ENCODE measurements at places on chromosomes 6 and 20.
A peak's percentile ranks its signal among the peaks of the same experiment; 100 is the strongest.

DNA sequence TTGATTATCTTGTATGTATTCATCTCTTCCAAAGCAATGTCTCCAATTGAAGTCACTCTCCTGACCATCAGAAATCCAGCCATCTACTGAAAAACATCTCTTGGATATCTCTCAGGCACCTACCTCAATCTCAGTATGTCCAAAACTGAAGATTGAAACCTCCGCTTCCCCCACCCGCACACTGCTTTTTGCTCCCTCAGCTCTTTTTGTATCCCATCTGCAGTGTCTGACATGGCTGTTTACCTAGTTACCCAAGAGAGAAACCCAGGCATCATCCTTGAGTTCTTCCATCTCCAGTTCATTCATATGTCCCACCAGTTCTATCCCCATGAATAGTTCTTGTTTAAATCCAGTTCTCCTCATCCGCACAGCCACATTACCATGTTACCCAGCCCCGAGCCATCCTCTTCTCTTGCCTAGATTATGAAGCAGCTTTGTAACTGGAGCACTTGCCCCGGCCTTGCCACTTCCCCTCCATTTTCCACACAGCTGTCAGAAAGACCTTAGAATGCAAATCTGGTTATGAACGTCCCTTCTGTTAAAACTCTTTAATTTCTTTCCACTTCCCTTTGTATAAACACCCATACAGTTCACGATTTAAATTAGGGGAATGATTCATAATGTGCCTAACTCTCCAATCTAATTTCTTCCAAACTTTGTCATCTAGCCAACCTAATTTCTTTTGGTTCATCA is 40.5 kb upstream of the GCLC start:
- ATAC-seq: no peak

GRCh38 chr6:142316791-142317368 is 15.1 kb downstream of the ADGRG6 start:
- no peak for ATAC-seq

DNA sequence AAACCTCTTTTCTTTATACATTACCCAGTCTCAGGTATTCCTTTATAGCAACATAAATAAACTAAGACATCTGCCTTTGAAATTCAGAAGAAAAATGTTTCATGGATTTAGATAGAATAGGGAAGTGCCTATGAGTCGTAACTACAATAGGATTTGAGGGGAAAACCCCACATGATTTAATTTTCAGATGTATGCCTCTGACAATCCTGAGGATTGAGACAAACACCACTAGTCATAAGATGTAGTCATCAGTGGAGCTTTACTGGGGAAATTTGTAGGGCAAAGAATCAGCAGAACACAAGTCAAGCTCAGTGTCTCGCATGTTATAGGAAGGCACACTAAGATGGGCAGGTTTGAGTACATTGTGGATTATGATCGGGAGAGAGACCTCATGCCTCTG is 566.4 kb downstream of the BMP2 start:
- no peak for ATAC-seq

DNA sequence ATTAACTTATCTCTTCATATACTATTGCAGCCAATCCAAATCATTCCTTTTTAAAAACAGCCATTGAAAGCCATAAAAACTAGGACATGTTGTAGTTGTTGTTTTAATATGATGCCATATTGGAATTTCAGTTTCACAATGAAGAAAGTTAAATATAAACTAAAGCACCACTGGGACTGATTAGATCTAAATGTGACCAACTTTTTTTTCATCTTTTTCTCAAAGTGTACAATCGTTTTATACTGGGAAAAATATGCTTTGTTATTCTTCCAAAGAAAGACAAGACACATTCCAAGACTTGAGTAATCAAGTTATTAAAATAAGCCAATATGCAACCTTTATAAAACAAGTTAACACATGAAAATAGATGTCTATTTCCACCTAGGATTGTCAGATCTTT is 68.5 kb downstream of the THEMIS start:
- no peak for ATAC-seq

GRCh38 chr20:59221049-59221706 is 57.6 kb downstream of the ZNF831 start:
- ATAC-seq: no peak

- peak; percentile 45 for ATAC-seq
Measured at GRCh38 chr6:4466769-4467480, 309.3 kb upstream of the CDYL start.

DNA sequence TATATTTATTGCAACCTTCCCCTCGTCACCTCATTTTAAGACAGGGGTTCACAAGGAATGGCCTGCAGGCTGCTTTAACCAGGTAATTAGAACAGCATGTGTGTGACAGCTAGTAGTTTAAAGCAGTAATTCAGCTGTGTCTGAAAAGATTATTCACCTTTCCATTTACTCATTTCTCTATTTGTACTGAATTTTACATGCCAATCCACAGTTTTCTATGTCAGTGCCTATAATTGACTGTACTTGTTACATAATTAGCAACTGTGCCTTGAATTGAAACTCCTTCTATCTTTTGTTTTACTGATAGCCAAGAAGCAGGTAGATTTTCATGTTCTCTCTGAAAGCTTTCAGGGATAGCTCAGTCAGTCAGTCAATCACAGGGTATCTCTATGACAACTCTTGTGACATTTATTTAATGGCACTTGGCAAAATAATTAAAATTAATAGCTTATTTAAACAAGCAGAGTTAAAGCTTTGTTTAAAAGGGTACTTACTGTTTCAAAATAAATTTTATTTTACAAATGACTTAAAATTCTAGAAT is 214.0 kb downstream of the ZFAND3 start:
- no peak for ATAC-seq

DNA sequence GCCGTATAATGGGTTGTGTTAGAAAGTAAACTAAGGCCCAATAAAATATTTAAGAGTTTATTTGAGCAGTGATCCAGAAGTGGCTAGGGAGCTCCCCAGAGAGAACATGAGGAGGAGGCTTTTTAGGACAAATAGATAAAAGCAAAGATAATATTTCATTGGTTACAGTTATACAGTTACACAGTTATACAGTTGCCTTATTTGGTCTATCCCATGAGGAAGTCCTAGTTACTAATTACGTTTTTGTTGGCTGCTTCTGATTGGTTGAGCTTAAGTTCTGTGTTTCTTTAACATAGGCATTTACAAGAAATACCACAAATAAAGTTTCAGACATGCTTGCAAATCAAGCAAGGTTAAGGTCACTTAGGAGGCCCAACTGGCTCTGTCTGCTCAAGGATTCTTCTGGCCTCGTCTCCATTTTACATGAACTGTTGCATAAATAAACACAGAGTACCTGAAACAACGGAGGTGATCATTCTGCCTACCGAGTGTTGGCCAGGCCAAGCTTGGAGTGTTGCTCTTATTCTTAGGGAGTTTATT is 7.0 kb downstream of the UBD start:
- peak; percentile 98 for ATAC-seq

DNA sequence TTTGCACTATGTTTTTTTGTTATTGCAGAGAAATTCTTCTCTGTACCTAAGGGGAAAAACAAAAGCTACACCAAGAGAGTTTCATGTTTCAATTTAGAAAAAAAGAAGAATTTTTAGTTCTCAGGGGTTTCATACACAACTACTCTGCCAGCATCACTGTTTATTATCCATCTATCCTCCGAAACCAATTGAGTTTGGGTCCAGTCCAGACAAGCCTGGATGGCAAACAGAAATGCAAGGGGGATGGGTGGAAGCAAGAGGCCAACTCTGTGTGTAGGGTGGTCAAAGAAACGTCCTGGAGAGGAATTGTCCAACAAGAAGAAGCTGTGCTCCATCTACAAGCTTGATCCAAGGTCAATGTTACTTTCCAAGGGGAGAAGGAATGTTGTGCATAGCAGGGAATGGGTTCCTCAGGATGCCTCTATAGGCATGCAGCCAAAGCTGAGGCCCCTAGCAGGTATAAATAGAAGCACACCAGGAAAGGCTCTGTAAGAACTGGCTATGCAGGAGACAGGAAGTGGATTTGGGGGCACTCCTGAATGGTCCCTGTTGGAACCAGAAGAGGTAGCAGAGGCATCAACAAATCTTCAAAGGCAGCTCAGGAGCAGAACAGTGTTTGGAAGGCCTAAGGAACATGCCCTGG is 64.4 kb downstream of the FILIP1 start:
- ATAC-seq: no peak

- peak; percentile 9 for ATAC-seq
Measured at GRCh38 chr20:31607640-31608250, 2.7 kb downstream of the ID1 start.

DNA sequence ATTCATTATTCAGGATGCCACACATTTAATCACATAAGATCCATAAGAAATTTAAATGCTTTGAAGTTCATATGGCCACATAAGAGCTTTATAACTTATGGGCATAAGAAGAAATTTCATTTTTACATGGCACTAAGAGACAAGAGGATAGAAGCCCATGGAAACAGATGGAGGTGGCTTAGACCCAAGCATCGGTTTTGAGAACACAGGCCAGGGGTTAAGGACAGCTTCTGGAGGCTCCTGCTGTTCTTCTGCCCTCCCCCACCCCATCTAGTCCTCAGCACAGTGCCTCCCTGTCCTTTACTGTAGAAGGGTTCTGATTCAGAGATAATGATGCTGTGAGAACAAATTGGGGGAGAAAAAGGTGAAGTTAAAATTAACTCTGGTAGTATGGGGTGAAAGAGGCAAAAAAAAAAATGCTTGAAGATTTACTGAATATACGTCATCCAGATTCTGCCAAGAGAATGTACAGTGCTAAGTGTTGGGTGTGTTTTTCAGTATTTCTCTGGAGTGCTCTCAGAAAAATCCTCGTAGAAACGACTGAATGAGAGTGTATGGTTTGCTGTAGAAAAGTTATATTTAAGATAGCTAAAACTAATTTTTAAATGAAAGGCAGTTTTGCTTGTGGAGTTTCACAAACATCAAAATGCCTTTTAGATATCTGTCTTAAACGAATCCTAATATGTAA is 539.7 kb downstream of the QKI start:
- no peak for ATAC-seq

- peak; percentile 41 for ATAC-seq
Measured at GRCh38 chr6:153001767-153002612, 519 bp downstream of the MTRF1L start.

DNA sequence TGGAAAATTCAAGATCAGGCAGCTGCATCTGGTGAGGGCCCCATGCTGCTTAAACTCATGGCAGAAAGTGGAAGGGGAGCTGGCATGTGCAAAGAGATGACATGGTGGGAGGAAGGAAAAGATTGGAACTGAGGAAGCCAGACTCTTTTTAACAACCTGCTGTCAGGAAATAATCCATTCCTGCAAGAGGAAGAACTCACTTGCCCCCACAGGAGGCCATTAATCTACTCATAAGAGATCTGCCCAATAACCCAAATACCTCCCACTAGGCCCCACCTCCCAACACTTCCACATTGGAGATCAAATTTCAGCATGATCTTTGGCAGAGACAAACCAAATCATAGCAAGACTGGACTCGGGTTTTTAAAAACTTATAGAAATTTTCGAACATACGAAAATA is 200.5 kb upstream of the KCNQ5 start:
- no peak for ATAC-seq

DNA sequence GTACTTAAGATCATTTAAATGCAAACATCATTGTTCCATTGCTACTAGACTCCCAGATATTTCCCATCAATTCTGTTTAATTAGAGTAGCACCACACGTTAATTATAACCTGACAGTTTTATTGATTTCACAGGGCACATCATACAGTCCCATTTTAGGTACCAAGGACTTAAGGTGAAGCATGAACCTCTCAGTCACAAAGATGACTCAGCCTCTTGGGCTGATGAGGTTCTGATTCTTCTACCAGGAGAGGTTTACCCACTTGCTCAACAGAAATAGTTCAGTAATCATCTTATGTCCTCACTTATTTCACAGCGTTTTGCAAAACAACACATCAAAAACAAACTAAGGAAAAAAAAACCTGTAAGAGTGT is 98.5 kb downstream of the HIVEP2 start:
- peak; percentile 30 for ATAC-seq

GRCh38 chr6:34912715-34913464 is 23.8 kb downstream of the ANKS1A start:
- ATAC-seq: peak; percentile 64

DNA sequence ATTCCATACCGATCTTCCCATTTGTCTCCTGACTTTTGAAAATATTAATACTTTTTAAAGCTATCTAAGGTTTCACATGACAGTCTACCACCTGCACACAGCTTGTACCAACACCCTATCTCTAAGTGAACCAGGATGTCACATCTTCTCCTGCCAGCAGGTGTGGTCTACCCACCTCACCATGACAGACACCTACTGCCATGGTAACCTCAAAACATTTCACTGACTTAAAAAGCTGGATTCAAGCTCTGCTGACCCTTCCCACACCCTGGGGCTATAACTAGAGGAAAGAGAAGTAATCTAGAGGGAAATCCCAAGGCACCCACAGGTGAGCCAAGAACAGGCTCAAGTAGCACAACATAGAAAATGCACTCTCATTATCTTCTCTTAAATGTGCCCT is 1.2 kb downstream of the SLC17A3 start:
- no peak for ATAC-seq

DNA sequence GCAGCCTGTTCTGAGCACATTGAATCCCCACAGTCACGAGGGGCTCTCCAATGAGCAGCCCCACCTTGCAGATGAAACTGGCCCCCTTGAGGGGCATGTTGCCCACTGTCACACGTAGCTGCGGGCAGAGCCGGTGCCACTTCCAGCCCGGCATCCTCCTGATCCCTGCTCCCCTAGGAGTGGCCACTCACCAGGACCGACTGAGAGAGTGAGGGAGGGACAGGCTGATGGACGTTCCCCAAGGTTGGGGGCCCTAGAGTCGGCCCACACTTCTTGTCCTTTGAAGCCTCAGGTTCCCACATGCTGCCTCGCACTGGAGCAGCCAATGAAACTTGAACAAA is 10.5 kb downstream of the ENTPD6 start:
- no peak for ATAC-seq

DNA sequence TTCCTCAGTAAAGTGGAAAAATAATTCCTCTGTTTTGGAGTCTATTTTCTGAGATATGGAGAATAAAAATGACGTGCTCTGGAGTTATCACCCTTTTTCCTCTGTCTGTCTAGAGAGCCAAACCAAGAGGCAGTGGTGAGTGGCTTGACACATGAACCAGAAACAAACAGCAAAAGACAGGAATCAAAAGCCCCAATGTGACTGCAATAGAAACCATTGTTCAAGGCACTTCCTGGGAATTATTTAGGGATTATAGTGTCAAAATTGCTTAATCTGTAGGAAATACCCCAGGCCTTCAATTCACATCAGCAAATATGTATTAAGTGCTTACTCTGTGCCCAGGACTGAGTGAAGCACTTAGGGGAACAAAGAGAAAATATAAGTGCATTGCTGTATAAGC is 560.4 kb upstream of the JAG1 start:
- no peak for ATAC-seq

GRCh38 chr20:44856856-44857448 is 28.6 kb upstream of the YWHAB start:
- no peak for ATAC-seq

GRCh38 chr20:44904377-44904776 is 5.5 kb upstream of the PABPC1L start:
- ATAC-seq: no peak

GRCh38 chr20:62276439-62276838 is 26.4 kb upstream of the ADRM1 start:
- no peak for ATAC-seq

Measured in SK-N-SH treated with all-trans-retinoic acid at 6 μM for 48 hours (cell line).